CD4-positive, alpha-beta T cell treated with Interleukin-21 for 1 hour (primary cell): ENCODE measurements at places on chromosomes 3 and 15.

- DNase-seq = no peak
These were observed 18.8 kb downstream of the SCAP start for GRCh38 chr3:47456984-47457383.

DNA sequence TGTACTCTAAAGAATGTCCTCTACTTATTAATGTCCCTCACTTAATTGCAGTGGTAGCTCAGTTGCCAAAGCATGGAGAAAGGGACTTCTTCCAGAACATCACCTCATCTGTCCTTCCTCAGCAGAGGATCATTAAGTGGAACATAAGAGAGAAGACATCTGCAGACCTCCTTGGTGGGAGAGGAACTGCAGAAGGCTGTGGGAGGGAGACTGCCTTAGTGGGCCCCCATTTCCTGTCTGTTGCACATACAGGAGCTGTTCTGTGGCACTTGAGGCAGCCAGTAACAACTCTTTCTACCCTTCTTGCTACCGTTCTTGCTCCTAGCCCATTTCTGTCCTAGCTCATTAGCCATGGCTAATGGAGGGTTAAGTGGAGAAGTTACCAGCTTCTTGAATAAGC, 33.6 kb downstream of the HPS3 start:
- no peak for DNase-seq

DNA sequence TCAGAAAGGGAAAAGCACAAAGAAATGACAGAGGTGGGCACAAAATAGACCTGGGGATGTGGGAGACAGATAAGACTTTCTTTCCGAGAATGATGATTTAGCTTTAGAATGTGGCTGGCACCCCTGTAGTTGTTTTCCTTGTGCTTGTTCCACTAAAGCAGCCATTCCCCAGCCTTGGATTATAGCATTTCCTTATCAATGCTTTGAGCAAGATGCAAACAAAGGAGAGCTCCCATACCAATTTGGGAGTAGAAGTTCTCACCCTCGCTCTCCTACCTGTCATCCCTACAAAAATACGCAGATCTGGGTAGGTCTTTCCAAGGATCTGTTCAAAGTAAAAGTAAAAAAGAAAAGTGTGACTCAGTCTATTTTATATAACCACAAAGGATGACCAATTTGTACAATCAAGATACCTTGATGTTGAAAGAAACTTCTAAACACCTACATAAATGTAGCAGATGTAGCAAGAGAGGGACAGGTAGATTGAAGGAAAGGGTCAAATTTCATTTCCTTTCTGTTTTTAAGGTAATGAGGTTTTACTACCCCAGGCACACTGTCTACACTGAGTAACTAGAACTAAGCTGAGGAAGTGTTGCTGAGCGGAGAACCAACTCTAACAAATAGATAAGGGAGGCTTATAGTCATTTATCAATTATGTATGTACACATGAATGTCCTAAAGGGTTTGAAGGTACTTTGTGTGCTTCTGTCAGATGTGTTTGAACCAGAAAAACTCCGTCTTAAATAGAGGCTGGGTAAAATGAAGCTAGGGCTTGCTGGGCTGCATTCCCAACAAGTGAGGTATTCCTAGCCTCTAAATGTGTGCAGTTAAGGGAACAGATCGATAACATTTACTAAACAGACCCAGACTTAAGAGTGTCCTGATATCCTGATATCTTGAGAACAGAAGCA, 91.1 kb upstream of the LRRN1 start:
- no peak for DNase-seq

DNA sequence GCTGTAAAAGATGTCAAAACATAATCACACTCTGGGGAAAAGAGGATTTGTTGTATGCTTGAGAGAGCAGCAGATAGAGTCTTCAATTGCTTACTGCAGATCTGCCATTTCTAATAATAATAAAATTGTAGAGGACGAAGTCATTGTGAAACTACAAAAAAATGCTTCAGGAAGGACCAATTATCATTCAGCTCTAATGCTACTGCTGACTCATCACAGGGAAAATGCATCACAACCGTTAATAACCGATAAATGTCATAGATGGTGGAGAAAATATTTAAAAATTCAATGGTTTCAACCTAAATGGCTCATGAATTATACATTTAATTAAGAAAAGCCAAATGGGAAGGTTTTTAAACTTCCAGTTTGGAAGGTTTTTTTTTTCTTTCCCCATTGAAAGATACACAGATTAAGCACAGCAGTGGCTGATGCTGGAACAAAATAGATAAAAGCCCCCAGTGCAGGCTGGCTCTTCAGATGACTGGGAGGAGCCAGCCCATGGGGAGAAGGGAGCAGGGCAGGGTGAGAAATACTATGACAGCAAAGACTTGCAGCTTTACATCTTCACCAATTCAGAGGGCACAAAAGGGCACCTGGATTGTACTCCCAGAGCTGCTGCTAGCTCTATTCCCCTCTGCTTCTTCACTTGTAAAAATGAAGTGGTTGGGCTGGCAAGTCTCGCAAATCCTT, 196.1 kb downstream of the CNTN6 start:
- DNase-seq = no peak

GRCh38 chr15:70149667-70150404, 52.1 kb upstream of the TLE3 start:
- no peak for DNase-seq

DNA sequence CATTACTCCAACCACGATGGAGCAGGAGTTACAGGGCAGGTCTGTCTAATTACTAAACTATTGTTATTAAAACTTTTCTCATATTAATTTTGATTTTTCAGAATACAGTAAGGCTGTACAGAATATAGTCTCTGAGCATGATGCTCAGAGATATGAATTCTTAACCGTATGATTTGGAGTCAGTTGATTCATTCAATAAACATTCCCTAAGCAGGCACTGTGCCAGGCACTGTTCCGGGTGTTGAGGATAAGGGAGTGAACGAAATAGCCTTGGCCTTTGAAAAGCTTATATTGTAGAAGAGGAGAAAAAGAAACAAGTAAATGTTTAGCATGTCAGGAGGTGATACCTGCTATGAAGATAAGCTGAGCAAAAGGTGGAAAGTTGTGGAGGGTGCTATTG, 187.3 kb downstream of the KCNAB1 start:
- no peak for DNase-seq

DNA sequence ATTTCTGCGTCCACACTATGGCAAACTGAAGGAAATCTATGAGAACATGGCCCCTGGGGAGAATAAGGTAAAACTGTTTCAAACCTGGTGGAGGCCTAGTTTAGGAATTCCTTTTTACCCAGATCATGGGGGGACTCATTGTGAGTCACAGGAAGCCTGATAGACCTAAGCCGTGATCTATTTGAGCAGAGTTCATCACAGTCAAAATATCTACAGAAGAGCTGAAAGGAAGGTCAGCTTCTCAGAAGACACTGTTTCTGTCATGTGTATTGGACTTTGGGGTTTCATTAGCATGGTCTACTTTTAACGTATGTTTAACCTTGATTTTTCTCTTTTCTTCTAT, 1.3 kb downstream of the PSMD2 start:
- no peak for DNase-seq

GRCh38 chr15:59312205-59312604, 60.5 kb downstream of the MYO1E start:
- DNase-seq = no peak

DNA sequence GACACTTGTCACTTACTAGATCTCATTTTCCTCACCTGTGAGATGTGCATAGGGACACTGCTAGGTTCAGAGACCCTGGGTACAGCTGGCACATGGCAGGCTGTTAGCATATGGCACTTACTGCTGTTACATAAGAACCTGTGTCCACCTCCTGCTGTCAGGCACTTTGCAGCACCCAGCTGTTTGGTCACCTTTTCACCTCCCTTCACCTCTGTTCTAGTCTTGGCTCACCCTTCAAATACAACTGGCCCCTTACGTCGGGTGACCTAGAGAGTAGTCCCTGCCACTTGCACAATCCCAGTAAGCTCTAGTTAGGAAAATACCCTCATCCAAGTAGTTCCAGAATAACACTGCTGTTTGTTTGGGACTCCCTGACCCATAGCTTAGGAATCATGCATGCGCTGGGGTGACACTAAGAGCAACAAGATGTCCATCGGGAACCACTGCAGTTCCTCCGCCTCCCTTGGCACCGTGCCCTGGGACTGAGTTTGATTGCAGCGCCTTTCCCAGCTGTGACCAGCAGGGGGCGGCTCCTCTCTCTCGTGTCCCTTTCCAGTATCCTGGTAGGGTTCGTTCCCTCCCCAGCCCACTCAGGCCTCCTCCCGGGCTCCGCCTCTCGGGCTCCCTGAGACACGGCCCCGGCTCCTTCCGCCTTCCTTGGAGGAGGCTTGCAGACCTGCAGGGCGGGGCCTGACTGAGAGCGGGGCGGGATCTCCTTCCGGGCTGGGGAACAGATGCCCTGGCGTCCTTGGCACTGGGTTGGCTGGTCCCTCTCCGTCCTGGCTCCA, 78.6 kb downstream of the ABHD5 start:
- peak; percentile 71 for DNase-seq

GRCh38 chr3:50155891-50156290, 767 bp downstream of the SEMA3F start:
- DNase-seq = no peak

DNA sequence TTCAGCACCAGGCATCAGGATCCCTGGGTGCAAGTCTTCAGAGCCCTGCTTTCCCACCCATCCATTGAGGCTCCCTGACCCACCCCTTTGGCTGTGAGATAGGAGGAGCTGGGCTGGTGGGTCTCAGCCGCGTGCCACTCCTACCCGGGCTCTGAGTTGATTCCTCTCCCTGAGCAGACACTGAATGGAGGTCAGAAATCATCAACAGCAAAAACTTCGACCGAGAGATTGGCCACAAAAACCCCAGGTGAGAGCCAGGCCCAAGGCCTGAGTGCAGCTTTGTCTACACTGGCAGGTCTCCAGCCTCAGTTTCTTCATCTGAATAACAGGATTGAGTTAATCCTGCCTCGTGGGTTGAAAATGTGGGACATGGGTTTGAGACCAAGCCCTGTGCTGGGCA, 7.8 kb downstream of the TMEM43 start:
- no peak for DNase-seq

DNA sequence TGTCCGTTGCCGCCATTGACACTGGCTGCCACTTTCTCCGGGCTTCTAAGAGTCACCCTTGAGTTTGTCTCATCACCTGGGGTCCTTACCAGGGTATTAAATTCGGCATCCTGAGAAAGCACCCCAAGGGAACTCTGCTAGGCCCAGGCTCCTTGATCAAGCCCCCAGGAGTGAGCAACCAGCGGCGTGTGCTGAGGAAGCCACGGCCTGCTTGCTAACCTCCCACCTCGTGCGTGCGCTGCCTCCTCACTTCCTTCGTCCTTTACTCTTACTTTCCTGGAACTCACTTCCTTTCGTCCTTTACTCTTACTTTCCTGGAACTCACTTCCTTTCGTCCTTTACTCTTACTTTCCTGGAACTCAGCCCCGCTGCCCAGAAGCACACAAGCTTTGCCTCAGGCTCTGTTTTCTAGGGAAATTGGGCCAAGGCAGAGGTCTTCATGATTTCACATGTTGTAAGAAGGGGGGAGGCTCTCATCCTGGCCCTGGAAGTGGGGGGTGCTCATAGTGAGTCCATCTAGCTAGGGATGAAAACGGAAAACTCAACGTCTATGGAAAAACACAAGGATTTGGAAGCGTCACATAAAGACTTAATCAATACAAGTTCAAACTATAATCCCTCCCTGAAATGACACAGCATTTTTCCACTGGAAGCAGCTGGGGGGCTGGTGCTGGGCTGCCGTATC, 36.7 kb upstream of the BDH1 start:
- DNase-seq = no peak

- DNase-seq = no peak
These were observed 57.8 kb upstream of the NMD3 start for GRCh38 chr3:161163297-161163696.

GRCh38 chr3:87307805-87308204, 31.4 kb upstream of the POU1F1 start:
- no peak for DNase-seq

- no peak for DNase-seq
These were observed 1.1 kb downstream of the ADPGK start for GRCh38 chr15:72782274-72783003.

DNA sequence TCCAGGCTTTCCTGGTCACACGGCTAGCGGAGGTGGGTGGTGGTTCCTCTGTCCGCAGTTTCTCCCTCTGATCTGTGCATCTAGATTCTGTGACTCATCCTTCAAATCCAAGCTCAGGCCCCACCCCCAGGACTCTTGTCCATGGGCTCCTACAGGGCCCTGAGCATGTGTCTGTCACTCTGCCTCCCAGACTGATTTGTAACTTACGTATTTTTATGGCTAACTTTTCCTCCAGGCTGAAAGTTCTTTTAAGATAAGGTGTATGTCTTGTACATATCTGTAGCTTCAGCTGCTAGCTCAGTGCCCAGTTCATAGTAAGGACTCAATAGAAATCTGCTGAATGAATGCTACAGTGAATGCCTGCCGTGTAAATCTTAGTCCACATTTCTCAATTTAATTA, 8.0 kb downstream of the ESYT3 start:
- DNase-seq = no peak

DNA sequence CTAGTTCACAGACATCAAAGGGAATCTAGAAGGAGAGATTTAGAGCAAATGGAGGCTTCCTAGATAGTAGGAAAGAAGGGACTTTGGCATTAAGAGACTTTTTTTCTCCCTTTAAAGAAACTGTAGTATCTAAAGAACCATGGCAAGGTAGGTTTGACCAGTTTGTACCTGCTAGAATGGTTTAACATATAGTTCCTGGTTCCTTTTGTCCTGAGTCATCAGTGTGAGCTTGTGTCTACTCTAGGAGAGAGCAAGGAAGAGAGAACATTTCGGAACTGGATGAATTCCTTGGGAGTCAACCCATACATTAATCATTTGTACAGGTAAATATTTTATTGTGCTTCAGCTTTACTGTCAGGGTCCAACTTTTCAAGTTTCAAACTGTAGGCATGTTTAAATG, 29.6 kb upstream of the TRPC1 start:
- DNase-seq = no peak

GRCh38 chr15:52657338-52657737, 21.9 kb downstream of the ATOSA start:
- DNase-seq = no peak

DNA sequence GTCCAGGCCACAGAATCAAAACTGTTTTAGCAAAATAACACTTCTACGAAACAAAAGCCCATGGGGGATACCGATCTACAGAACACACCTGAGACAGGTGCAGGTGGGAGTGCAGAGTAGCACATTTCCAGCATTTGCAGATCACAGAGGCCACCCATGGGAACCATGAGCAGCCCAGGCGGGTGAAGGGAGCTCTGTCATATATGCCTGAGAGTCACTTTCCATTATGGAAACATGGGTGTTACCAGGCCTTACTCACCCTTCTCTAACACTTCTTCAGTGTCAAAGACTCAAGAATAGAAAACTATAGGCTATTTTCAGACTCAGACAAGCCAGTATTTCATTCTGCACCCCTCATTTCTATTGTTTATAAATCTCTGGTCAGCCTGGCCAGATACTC, 3.5 kb downstream of the PLA1A start:
- no peak for DNase-seq

GRCh38 chr3:71955240-71956068, 170.5 kb upstream of the PROK2 start:
- DNase-seq = peak; percentile 13

DNA sequence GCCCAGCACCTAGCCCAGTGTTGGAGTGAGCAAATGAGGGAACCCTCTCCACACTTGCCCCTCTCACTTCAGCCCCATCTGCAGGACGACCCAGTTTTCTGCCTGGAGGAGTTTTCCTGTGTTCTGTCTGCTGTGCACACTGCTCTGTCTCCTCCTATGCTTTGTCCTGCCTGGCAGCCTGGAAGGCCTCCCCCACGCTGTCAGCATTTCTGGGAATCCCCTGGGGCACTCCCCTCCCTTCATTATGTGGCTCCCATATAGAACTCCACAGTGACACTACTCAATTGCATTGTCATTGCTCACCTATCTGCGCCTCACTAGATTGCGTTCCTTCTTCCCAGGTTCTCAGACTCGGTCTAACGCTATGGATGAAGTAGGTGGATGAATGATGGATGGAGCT, 13.9 kb downstream of the CLSTN2 start:
- no peak for DNase-seq

GRCh38 chr3:150887031-150887430, 18.2 kb downstream of the MINDY4B start:
- no peak for DNase-seq
